ENCODE measurements at places on chromosomes 7 and 10.

DNA sequence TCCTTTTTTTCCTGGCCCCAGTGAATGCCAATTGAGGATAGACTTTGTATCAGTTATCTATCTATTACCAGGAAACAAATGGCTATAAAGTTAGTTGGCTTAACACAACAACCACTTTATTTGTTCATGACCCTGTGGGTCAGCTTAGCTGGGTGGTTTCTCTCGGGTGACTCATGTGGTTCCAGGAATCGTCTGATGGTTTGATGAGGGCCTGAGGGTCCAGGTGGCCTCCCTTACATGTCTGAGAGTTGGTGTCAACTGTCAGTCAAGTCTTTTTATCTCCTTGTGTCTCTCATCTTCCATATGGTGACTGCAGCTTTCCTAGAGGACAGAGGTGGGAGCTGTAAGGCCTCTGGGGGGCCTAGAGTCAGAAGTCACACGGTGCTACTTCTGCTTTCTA is 15.3 kb upstream of the MAPK8 start:
- no peak for DNase-seq

DNA sequence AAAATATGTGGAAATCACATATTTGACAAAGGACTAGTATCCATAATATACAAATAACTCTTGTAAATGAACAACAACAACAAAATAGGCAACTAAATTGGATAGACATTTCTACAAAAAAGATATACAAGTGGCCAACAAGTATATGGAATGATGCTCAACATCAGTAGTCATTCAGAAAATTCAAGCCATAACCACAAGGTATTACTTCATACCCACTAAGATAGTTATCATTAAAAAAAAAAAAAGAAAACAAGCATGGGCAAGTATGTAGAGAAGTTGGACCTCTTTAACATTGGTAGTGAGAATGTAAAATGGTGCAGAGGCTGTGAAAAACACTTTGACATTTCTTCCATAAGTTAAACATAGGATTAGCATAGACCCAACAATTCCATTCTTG is 80.8 kb downstream of the CYP26A1 start:
- no peak for DNase-seq

GRCh38 chr10:6204341-6205191 is 1.8 kb downstream of the PFKFB3 start:
- no peak for DNase-seq

DNA sequence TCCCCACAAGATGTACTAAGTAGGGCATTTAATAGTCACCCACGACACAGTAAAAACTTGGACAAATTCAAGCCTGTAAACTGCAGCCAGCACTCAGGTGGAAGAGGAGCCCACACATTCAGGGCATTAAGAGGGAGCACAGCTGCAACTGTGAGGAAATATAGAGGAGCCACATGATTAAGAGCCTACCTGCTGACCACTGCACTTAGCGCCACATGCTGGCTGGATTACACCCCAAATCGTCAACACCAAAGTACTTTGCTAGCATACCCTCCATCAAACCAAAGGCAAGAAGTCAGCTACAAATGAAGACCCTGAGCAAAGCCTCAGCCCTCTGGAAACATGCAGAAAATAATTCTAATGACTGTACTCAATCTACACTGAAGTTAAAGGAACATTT is 322.3 kb upstream of the PLXDC2 start:
- DNase-seq: no peak

GRCh38 chr10:74081192-74081803 is 69.3 kb downstream of the AP3M1 start:
- peak; percentile 44 for DNase-seq

DNA sequence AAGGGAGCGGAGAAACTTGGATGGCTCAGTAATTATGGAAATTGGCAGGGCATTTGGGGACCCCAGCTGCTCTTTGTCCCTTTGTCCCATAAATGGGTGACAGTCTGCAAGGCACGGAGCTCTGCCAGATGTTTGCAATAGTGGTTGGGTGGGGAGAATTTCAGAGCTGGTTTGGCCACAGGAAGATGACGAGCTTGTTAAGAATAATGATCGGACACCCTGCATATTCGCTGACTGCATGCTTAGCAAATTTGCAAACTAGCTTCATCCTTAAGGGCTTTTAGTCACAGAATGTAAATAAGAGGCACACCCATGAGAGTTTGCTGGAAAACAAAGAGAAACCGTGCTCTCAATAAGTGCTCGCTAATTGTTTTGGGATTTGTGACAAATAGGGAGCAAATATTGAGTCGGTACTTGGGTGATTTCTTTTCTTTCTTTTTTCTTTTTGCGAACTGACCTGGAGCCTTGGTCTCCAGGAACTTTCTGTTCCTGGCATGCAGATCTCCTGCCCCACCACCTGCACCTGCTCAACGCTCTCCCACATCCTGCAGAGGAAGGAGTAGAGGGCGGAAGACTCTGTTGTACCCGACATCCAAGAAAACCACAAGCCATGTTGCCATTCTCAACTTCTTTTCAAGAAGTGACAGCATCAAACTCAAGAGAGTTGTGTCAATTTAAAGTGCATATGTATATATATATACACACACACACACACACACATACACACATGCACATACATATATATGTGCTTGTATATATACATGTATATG is 238.9 kb downstream of the CAMK1D start:
- no peak for DNase-seq

- no peak for DNase-seq
These were observed 162.8 kb downstream of the USP6NL start for GRCh38 chr10:11448545-11449244.

DNA sequence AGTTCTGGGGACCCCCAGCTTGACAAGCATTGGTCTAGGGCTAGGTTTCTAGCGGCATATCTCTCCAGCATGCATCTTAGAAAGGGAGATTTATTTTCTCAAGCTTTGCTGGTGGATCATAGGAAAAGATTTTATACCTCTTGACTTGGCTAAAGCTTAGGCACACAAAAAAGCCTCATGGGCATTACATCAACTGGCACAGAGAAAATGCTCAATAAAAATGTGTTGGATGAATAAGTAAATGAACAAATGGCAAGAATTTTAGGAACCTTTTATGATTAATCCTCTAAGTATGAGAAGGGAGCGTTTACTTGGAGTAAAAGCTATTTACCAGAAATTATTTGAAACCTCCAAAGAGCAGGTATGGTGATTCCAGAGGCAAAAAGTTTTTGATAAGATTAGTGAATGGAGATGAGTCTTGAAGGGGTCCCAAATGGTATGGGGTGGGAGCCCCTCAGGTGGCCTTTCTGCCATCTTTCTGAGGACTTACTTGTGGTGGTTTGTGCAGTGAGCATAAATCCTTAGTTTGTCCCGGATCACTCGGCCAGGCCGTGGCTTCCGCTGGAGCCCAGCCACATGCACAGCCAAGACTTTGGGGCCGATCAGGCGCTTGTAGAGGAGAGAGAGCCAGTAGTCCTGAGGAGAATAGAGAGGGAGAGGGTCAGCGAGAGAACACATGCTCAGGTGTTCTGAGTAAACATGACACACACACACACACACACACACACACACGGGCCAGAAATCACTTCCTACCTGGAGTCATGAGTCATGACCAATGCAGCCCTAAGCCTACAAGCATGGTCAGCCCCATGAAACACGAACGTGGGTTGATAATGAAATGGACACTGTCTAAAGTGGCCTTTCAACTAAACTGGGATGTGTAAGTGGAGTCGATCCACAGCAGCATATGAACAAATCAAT is 43.1 kb upstream of the HPS1 start:
- DNase-seq: no peak

DNA sequence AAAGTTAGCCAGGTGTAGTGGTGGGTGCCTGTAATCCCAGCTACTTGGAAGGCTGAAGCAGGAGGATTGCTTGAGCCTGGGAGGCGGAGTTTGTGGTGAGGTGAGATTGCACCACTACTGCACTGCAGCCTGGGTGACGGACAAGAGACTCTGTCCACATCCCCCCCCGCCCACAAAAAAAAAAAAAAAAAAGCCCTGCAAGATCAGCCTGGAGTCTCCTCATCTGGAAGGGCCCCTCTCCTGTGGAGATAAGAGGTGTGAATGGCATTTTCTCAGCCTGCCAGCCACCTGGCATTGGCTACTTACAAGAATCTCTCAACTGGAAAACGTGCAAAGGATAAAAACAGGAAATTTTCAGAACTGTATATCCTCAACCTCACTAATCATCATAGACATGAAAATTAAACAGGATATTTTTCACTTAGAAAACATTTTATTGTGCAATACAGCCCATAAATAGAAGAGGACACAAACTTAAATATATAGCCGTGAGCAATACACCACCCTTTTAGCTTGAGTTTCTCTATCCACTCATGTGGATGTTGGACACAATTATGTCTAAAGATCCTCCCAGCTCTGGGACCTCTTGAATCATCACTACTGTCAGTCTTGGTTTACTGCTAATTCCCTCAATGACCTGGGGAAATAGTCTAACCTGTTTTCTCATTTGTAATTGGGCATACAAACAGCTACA is 11.3 kb upstream of the TSPAN15 start:
- no peak for DNase-seq

DNA sequence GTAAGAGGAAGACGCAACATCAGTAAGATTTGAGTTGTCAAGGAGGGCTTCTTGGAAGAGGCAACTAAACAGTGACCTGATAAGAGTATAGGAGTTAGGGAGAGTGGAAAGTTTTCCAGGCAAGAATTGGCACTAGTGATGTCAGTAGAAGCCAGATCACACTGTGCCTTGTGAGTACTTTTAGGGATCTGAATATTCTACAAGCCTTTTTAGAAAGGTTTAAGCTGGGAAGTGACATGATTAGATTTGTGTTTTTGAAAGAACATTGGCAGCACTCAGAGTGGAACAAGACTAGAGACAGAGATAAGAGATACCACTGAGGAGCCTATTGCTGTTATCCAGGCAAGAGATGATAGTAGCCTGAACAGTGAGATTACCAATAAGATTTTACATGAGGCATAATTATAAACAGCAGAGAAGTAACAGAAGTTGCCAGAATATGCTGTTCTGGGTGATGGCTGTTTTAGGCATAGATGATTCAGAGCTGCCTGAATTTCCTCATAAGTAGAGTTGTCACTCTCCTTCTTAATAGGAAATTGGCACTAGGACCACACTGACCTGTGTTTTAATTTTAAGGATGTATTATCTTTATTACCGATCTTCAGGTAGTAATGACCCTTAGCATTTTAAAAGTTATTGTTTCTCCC is 45.6 kb downstream of the NHLRC2 start:
- no peak for DNase-seq

- no peak for DNase-seq
These were observed 490.5 kb downstream of the PTPRN2 start for GRCh38 chr7:158097106-158097452.

DNA sequence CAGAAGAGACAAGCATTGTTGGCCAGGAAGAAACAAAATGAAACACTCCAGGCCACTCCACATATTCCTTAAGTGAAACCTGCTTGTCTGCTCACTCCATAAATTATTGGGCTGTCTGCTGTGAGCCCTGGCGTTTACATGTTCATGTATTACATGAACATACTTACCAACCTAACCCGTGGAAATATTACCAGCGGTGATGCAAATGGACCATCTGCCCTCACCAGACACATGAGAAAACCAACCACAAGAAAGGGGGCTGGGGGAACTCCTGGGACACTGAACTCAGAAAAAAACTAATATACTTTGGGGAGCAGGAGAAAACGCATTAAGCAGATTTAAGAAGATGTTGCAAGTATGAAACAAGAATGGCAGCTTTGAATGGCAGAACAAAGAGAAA is 731.2 kb upstream of the IGFBP3 start:
- DNase-seq: no peak
